D721Med (cell line): ENCODE measurements at places on chromosomes 3 and 15.

GRCh38 chr3:99544786-99545281 is 93.6 kb upstream of the COL8A1 start:
- no peak for DNase-seq

DNA sequence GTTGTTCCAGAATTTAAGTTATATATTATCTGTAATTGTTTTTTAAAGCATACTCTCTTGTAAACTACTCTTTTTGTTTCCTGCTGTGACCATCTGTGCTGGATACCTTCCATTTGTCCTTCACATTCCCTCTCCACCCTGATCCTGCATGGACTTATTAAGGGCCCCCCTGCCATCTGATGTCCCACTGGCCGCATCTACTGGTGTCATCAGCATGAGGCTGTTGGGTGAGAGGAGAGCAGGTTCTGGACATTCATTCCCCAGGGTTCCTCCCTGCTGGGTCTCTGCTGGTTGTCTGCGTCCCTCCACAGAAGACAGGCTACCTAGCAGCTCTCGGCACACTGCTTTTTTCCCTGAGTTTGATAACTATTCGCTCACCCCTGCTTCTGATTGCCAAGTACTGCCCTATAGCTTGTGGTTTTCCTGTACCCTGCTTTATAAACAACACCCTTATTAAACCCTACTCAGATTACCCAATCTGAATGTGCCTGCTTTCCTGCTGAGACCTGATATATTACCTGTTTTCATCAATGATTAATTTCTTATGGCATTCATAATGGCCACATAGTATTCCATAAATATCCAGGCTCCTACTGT is 7.7 kb downstream of the CMTM8 start:
- no peak for DNase-seq

GRCh38 chr3:132444383-132444782 is 27.1 kb downstream of the DNAJC13 start:
- no peak for DNase-seq

DNA sequence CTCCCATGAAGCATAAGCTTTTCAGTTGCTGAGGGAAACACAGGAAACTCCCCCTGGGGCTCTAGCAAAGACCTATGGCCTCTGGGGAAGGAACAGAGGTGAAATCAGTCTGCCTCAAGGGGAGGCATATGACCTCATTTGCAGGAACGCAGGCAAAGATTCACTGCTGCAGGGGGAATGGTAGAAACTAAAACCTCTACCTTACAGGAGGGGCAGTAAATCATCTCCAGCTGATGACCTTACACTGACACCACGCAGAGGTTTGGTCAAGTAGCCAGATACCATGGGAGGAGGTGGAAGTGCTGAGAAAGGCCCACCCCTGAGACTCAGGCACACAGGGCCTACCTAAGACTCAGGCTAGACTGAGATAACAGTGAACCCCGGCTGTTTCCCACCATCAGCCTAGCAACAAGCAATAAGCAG is 81.1 kb downstream of the RAD18 start:
- DNase-seq: no peak

- DNase-seq: no peak
Measured at GRCh38 chr3:194824701-194825111, 139.0 kb downstream of the FAM43A start.

DNA sequence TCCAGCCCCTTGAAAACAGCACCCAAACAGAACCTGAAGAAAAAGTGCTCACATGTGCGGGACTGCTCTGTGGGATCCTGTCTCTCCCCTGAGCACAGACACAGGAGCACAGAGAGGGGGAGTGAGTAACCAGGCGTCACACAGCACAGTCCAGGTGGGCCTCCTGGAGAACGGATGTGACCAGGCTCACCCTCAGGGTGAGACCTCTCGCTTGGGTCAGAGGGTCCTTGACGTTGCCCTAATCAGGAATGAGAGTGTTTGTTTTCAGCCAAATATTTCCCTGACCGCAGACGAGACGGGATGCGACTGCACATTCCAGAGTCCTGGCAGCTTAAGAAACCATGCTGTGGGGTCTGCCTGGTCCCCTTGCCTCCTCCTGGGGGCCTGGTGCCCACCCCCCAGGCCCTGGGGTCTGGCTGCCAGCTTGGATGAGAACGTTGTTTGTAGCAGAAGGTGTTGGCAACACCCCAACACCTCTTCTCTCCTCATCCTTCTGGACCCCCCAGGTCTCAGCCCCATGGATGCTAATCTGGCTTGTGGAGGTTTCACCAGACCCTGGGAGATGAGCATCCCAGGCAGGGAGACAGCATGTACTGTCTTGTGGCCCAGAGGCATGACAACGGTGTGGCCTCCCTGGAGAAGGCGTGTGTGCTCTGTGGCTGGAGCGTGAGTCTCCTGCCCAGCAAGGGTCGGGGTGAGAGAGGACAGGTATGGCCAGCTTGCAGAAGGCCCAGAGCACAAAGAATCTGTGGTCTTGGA is 42.1 kb upstream of the SLC6A6 start:
- no peak for DNase-seq

DNA sequence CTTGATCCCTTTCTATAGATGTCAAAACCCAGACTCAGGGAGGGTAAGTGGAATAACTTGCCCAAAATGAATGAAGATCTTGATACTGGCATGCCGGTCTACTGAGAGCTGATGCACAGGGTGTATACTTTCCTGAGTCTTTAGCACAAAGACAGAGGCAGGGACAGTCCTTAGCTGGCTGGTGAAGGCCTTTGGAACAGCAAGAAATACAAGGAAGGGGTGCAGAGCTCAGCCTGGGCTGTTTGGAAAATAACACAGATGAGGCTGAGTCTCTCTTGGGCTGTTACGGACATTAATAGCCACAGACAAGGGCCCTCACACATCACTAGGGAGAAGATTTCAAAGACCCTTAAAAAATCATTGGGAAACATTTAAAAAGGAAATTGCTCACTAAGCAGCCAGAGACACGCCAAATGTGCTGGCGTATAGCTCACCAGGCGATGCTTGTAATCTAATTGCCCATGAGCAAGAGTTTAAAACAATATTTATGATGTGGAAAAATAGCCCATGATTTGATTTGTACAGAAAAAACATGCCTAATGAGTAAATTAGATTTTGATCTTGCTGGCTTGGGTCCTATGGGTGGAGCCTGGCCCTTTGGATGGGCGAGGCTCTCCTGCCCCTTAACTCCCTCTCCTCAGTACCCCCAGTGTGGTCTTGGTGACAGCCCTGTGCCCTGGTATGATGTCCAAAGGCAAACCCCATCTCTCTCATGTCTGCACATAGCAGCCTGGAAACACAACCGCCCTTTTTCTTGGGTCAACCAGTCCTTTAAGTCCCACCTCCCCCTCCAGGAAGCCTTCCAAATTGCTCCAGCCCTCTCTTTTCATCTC is 81.8 kb upstream of the MRPS22 start:
- DNase-seq: no peak

DNA sequence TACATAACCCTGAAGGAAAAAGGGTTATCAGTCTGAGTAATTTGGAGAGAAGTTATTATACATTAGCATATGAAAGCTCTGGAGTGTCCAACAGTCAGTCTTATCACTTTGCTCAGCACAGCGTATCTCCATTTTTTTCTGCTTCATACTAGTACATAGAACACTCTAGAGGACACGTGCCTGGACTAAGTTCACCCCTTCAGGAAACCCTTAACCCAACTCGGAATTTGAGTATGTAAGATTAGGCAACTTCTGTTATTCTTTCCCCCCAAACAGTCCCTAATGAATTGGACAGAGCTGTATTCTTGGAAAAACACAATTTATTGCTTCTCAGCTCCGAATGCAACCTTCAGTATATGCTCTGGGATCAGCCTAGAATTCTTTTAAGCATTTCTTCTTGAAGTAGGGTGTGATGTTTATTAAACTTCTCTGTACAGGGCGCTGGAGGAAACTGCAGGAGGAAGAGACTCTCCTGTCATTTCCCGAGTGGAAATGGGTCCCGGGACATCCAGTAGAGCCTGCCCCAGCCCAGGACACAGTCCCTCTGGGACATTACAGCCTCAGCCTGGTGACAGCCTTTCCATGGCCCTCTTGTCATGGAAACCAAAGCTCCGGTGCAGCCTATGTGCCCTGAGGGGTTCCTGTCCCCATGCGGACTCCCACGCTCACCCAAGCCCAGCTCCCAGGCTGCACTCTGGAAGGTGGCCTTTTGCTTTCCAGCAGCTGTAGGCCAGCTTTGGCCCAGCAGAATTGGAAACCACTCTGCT is 37.3 kb upstream of the CMTM8 start:
- no peak for DNase-seq

GRCh38 chr3:157871248-157871647 is 235.0 kb downstream of the SHOX2 start:
- no peak for DNase-seq

- no peak for DNase-seq
Measured at GRCh38 chr15:48631176-48631770, 14.2 kb downstream of the FBN1 start.

DNA sequence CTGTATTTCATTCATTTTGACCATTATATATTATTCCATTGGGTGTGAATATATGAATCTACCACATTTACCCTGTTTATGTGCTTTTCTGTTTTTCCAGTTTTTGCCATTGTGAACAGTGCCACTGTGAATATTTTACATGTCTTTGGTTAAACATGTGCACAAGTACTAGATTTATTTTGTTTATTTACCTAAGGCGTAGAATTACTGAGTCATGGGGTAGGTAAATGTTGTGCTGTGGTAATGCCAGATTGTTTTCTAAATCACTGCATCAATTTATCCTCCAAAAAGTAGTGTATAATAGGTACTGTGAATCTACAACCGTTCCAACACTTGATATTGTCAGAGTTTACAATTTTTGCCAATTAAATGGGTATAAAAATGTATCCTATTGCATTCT is 362.1 kb upstream of the AGTR1 start:
- DNase-seq: no peak

DNA sequence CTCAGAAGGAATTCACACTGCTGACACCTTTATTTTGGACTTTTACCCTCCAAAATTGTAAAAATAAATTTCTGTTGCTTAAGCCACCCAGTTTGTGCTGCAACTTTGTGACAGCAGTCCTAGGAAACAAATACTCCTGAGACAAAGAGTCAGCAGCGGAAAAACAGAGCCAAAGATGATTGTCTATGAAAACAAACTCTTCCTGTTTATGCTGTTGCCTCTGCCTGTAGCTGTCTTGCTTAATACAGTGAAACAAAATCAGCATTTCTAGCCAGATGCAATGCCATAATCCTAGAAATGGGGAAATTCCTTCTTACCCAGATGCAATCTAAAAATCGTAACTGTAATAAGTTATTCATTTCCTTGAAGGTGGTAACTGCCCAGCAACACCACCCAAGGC is 387.5 kb upstream of the ATP11B start:
- no peak for DNase-seq

- DNase-seq: no peak
Measured at GRCh38 chr3:52471371-52472238, 16.2 kb downstream of the NISCH start.

DNA sequence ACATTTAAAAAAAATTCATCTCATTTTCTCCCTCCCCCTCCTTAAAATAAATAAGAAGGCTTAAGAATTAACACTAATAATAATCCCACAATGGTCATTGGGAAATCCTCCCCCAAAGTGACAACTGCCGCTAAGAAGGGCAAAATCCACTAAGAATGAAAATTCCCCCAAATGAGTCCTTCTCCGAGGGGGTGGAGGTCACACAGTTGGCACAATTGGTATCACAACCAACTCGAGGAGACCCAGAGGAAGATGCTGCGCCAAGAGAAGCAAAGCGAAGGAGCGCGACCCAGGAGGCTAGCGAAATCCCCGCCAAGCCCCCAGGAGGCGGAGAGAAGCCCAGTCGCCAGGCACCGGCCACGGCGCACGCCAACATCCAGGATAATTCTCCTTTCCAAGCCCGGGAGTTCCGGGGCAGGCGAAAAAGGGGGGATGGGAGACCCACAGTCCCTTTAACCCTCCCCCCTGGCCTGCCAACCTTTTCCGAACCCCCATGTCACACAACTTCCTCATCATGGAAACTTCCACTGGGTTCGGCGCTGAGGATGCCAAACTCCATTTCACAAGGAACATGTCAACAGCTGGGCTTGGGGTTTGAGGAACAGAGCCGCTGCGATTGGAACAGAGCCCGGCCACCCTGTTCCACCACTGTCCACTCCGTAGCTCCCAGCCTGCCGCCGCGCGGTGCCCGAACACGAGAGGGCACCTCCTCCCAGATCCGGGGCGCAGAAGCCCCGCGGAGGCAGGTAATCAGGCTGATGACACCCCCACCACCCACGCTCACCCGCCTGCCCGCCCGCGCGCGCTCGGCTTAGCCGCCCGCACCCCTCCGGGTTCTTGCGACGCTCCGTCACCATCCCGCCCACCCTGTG is 668 bp downstream of the THRB start:
- no peak for DNase-seq

GRCh38 chr3:69326855-69327300 is 59.0 kb downstream of the FRMD4B start:
- no peak for DNase-seq

- DNase-seq: no peak
Measured at GRCh38 chr3:196150481-196150880, 60.7 kb downstream of the ZDHHC19 start.

GRCh38 chr15:67784090-67784781 is 41.1 kb upstream of the SKOR1 start:
- no peak for DNase-seq

- DNase-seq: no peak
Measured at GRCh38 chr15:42087926-42088800, 6.2 kb downstream of the PLA2G4D start.

DNA sequence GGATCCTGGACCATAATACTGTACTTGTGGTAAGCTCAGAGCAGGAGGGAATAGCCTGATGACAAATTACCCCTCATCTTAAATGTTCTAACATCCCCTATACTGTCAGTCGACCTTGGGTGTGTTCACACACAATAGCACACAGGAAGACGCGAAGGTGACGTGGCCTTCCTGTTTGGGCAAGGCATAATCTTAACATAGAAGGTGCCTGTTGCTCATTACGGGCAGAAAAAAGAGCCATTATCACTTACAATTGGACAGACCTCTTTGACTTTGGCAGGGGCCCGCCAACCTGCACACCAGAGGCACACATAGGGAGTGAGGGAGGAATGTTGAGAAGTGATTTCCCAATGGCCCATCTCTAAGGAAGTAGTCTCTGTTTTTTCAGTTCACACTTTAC is 144.2 kb downstream of the ANO10 start:
- no peak for DNase-seq

DNA sequence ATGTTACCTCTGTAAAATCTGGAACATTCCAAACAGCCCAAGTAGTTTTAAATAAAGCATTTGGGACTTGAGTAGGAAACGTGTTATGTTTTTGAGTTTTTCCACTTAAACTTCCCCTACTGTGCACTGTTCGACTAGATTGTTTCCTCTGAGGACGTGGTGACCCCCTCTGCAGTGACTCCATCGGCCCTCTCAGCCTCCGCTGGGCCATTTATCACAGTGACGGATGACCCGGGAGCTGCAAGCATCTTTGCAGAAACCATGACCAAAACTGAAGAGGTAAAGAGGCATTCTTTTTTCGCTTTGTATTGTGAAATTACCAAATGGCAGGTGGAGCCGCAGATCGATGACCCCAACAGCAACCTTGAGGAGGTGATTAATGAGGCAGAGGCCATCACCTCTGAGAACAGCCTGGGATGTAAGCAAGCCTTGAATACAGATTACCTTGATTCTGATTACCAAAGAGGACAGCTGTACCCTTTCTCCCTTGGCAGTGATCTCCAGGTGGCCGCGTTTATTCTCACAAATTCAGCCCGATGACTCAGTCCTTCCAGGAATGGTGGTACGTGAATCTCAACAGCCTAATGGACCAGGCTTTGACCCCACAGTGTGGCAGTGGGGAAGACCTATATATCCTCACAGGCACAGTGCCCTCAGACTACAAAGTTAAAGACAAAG is 79.1 kb upstream of the FAN1 start:
- DNase-seq: no peak

GRCh38 chr15:48176957-48177356 is 1.1 kb downstream of the MYEF2 start:
- no peak for DNase-seq

- DNase-seq: no peak
Measured at GRCh38 chr3:39971559-39972031, 162.2 kb downstream of the MYRIP start.
